ENCODE measurements at places on chromosomes 1 and 21.

- no peak for DNase-seq
Measured at GRCh38 chr1:13730291-13730690, 30.3 kb downstream of the PRDM2 start.

GRCh38 chr1:153774780-153775457 is at the start of gene SLC27A3:
Gene SLC27A3 (plus strand): TSS chr1:153775407. CDS start chr1:153775498, 91 bp downstream.
- DNase-seq: peak; percentile 94

DNA sequence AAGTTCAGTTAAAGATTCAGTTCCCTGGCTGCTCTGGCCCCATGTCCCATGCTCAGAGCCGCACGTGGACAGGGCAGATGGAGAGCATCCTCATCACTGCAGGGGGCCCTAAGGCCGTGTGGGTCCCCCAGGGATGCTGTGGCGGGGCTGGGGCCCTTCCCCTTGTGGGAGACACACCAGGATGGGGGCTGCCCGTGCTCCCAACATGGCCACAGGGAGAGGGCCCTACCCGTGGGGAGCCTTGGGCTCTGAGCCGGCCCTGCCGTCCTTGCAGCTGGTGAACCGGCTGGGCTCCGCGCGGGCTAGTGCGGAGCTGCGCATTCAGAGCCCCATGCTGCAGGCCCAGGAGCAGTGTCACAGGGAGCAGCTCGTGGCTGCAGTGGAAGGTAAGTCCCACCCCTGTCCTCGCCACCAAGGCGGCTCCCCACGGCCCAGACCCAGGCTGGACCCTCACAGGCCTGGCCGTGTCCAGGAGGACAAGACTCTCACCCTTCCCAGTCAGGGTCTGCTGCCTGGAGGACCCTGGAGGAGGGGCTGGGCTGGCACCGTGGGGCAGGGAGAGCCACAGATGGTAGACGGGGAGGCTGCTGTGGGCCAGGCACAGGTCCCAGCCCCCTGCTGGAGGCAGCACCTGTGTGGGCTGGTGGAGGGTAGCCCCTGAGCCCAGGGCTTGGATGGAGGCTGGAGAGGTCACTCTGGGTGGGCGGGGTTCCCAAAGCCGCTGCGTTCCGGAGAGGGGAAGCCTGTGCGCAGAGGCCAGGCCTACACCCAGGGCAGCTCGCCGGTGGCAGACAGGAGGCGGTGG is 53.8 kb downstream of the TRIM11 start:
- DNase-seq: no peak

DNA sequence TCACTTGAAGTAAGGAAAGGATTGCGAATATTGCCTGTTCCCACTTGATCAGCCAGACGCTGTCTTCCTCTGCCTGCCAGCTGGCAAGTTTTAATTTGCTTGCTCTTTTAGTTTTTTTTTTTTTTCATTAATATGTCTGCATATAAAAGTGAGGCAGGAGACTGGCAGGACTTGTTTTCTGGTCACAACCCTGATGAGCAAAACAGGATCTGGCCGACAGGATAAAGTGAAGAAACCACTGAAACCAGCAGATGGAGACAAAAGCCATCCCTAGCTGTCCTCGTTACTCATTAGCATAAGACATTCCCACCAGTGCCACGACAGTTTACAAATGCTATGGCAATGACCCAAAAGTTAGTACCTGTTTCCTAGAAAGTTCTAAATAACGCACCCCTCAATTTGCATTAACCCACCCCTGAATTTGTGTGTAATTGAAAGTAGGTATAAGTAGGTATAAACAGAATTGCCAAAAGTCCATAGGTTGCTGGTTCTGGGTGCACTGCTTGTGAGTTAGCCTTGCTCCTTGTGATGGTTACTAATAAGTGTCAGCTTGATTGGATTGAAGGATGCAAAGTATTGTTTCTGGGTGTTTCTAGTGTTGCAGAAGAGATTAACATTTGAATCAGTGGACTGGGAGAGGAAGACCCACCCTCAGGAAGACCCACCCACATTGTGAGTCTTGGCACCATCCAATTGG is 60.8 kb downstream of the ZNF684 start:
- peak; percentile 45 for DNase-seq

DNA sequence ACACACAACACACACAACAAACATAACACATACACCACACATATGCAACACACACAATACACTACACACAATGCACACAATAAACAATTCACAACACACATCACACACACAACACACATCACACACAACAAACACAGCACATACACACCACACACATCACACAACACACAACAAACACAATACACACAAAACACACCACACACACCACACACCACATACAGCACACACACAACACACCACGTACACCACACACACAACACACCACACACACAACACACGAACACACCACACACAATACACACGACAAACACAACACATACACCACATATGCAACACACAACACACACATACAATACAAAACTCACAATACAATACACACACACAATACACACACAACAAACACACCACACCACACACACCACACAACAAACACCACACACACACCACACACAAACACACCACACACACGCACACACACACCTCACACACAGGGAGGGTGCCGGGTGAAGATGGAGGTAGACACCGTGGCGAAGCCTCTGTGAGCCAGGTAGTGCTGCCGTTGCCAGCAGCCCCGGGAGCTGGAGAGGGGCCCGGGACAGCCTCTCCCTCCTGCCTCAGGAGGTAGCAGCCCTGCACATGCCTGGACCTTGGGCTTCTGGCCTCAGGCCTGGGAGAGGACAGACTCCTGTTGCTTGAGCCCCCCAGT is 30.4 kb upstream of the C1orf174 start:
- DNase-seq: no peak

DNA sequence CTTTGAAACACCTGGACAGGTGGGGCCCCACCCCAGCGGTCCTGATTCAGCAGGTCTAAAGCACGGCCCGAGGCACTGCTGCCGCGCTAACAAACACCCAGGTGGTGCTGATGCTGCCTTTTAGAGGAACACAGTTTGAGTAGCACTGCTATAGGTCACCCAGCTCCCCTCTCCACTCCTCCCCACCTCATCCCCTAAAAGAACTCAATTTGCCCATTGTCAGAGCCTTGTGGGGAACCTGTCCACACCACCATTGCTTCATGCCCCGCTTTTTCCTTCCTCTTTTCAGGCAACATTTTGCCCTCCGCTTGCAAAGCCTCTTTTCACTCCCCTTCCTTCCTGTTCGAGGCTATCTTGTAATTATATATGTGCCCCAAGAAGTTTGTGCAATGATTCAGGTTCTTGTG is 26.2 kb upstream of the PADI4 start:
- no peak for DNase-seq

GRCh38 chr1:55213885-55214211 is 1.3 kb downstream of the USP24 start:
- no peak for DNase-seq

GRCh38 chr1:155392898-155393411 is 72.3 kb downstream of the RUSC1 start:
- no peak for DNase-seq

DNA sequence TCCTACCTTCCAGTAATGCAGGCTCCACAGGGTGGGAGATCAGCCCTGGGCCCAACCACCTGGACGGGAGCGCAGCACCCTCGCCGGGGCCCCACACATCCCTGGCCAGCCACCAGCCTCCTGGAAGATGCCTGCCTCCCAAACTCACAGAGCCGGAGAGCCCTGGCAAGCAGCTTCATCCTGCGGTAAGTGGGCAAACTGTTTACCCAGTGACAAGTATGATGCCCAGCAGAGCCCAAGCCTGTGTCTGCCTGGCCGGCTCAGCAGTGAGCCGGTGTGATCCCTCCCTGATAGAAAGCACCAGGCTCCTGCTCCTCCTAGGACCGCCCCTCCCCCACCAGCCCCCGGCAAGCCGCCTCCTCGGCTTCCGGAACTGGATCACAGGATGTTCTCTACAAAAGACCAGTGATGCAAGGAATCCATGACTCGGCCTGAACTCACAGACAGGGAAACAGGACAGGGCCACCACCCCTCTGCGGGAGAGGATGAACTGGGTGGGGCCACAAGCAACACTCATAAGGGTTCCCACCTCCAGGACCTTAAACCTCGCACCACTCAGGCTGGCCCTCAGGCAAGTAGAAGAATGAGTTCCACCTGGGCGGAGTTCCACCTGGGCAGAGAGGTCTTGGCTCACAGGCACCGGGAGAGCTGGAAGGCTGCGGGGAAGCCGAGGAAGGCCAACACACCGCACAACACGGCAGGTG is 7.9 kb downstream of the ACOT7 start:
- no peak for DNase-seq

GRCh38 chr1:79105500-79105899 is 99.0 kb upstream of the ADGRL4 start:
- DNase-seq: no peak

GRCh38 chr1:204974327-204974726 is 68.7 kb upstream of the CNTN2 start:
- DNase-seq: no peak

GRCh38 chr21:33419538-33420123 is 16.4 kb downstream of the IFNGR2 start:
- no peak for DNase-seq

- no peak for DNase-seq
Measured at GRCh38 chr1:8660411-8660828, 157.0 kb downstream of the RERE start.

GRCh38 chr1:11126569-11126968 is 26.9 kb upstream of the EXOSC10 start:
- DNase-seq: no peak

- DNase-seq: no peak
Measured at GRCh38 chr1:63937461-63938022, 163.7 kb downstream of the ROR1 start.

DNA sequence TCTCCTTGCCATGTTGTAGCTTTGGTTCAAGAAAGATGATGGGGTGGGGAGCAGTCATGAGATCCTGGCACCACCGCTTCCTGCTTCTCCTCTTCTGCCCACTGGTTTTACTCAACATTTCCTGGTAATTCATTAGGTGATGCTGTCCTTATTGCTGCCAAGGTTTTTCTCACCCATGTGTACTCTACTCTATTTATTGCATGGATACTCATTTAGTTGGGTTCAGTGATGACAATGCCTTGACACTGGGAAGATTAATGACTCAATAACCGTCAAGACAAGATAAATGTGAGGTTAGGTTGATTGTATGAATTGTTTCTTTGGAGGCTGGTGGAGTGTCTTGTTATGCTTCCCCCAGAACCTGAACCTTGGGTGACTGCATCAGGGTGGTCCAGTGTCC is 484.2 kb downstream of the SIPA1L2 start:
- no peak for DNase-seq

GRCh38 chr1:36446746-36447145 is 3.5 kb downstream of the OSCP1 start:
- DNase-seq: no peak
